ENCODE measurements at places on chromosomes 5 and 9. TPM values are rescaled to one million over a fixed set of nuclear protein-coding genes. Genes with fewer than 3 reads are reported as not detected.

The AMBP gene
- not detected for total RNA-seq

The ABHD17B gene
- total RNA-seq = 11.1 TPM

The TMEM252 gene
- not detected for total RNA-seq

The DCAF10 gene
- total RNA-seq = 10.9 TPM

The PIP5K1B gene
- total RNA-seq = 0.42 TPM

The IL33 gene
- not detected for total RNA-seq

The CAPSL gene
- 1.8 TPM for total RNA-seq

The HAPLN1 gene
- not detected for total RNA-seq

The FOXD1 gene
- total RNA-seq = 0.12 TPM

The LRRC19 gene
- not detected for total RNA-seq

The GFI1B gene
- not detected for total RNA-seq

The RNF180 gene
- total RNA-seq = not detected

The CNTNAP3 gene
- total RNA-seq = not detected

The ARHGEF39 gene
- 30.4 TPM for total RNA-seq

DNA sequence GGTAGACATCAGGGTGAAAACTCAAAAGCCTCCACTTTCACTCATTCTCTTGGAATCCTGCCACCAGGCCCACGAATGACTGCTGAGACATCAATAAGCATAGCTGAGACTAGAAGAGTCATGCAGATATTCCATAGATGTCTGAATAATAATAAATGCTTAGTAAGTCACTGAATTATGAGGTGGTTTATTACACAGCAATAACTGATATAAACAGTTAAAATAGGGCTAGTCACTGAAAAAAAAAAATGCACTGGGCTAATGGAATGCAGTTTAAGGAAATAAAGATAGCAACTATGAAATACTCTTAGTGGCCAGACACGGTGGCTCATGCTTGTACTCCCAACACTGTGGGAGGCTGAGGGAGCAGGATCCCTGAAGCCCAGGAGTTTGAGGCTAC, 262.8 kb upstream of the CDH6 start:
- DNase-seq = no peak

DNA sequence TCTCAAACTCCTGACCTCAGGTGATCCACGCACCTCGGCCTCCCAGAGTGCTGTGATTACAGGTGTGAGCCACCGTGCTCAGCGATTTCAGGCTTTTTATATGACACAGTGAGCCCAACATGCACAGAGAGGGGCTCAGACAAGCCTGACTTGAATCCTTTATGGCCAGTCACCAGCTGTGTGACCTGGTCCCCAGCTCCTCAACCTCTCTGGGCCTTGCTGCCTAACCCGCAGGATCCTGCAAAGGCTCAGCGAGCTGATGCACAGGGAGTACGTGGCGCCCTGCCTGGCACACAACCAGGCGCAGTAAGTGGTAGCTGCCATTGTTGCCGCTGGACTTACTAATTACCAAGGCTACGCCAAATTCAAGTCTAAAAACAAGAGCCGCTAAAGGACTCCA, 16.6 kb upstream of the NCS1 start:
- no peak for DNase-seq

- no peak for DNase-seq
These were observed 149.5 kb upstream of the LHFPL2 start for GRCh38 chr5:78797936-78798672.

GRCh38 chr5:160169326-160169725, 50.1 kb upstream of the PWWP2A start:
- no peak for DNase-seq

DNA sequence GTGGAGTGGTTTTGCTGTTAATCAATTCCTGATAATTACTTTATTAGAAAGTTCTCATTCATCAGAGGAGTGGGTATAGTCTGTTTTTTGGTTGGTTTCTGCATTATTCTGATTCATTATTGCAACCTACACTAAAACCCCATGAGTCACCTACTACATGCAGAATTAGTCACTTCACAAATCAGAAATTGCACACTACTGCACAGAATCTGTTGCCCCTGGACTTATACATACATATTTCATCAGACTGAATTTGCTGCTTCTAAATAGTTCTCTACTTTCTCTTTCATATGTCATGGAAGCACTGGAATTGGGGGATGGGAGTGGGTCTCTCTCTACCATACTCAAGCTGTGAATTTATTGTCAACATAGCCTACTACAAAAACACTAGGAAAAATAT, 585.1 kb downstream of the DNAH5 start:
- no peak for DNase-seq

- DNase-seq = no peak
These were observed 47.8 kb upstream of the SLC1A3 start for GRCh38 chr5:36558641-36559040.

DNA sequence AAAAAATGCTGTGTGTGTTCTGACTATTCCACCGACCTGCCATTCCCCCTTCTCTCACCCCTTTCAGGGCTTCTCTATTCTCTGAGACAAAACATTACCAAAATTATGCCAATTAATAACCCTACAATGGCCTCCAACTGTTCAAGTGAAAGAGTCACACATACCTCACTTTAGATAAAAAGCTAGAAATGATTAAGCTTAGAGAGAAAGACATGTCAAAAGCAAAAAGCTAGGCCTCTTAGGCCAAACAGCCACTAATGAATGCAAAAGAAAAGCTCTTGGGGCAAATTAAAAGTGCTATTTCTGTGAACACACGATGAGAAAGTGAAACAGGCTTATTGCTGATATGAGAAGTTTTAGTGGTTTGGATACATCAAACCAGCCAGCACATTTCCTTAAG, 279.6 kb upstream of the GRAMD2B start:
- no peak for DNase-seq

DNA sequence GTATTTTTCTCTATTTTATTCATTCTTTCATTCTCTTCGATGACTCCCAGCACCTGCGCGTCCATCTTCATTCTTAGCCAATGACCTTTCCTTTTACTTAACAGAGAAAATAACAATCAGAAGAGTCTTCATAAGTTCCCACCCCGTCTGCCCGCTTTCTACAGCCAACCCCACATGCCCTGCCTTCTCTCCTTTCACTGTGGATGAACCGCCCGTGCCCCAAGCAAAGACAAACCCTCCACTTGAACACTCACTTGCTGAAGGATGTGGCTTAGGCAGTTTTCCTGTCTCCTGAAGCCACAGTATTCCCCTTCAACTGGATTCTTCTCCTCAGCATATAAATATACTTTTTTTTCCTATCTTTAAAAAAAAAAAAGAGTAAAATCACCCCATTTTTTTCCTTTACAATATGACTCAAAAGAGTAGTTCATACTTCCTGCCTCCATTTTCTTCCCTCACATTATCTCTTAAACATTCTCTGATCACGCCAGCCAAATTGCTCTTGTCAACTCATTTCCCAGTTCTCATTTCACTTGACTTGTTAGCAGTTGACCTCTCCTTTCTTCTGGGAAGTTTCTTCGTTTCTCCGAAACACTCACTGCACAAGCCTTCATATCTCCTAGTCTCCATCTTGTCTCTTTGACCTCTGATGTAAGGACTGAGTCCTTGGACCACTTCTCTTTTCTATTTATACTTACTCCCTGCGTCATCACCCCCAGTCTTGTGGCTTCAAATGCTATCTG, 11.1 kb downstream of the NIPSNAP3B start:
- no peak for DNase-seq

- no peak for DNase-seq
These were observed 420.2 kb upstream of the IRX1 start for GRCh38 chr5:3175416-3175815.

DNA sequence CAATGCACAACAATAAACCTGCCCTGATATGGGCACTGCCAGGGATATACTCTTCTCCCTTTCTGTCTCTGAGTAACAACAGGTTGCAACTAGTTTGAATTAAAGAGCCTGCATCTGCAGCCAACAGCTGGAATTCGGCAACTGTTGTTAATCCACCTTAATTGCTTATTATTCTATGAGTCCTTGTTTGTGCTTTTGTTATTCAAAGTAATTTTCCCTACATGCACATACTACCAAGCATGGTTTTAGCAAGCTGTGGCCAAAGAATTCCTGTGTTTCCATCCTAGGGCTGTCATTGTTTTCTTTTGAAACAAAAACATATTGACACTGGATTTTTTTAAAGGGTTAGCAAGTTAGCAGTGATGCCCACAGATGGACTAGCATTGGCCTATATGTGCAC, 171.5 kb downstream of the EFNA5 start:
- no peak for DNase-seq

DNA sequence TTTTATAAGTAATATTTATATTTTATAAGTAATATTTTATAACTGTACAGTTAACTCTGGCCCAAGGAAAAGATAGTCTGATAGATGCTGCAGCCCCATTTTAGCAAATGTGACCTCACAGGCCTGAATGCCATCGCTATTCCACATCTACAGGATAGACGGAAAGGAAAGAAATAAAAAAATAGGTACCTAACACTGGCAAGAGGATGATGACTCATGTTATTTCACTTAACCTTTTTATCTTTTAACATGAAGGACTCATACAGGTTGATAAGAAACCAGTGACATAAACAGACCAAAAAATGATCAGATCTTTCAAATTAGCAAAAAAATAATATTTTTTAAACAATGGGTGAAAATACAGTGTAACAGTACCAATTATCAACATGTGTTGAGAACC, 2.7 kb downstream of the CD274 start:
- DNase-seq = no peak

DNA sequence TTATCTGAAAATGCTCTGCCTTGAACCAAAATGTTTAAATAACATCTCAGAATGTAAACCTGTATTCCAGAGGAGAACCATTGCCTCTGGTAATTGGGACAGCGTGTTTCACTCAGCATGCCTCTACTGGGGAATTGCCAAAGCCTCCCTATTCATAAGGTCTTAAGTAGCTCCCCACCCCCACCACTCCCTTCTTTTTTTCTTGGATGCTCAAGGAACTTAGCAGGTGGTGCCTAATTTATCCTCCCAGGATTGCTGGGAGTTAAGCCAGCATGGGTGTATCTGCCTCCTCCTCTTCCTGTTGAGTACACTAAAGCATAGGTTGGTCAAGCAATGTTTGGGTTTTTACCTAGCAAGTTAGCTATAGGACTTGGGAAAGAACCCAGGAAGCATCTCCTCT, 220.2 kb downstream of the DMAC1 start:
- DNase-seq = no peak

- no peak for DNase-seq
These were observed 113.4 kb downstream of the PAPPA start for GRCh38 chr9:116267021-116267420.

GRCh38 chr5:140401362-140402257, at the start of gene ANKHD1:
ANKHD1 (plus strand) TSS chr5:140401833; CDS start chr5:140401968, 135 bp downstream.
- DNase-seq = peak; percentile 99

GRCh38 chr5:57494104-57495098, 11.8 kb upstream of the ACTBL2 start:
- peak; percentile 80 for DNase-seq

DNA sequence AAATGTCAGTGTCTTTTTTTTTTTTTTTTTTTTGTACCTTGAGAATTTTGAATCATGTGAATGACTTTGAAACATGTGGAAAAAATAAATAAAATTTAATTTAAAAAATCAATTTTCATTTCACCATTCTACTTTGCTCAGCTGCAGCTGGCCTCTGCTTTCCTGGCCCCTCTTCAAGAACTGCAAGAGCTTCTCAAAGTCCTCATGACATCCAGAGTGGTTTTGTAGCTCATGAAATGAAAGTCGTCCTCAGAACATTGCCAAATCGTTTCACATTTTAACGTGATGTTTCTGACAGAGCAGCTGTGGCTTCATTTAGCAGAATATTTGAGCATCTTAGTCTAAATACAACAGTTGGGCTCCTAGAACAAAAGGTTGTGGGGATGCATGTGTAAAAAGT, 47.9 kb upstream of the TMEM215 start:
- no peak for DNase-seq

DNA sequence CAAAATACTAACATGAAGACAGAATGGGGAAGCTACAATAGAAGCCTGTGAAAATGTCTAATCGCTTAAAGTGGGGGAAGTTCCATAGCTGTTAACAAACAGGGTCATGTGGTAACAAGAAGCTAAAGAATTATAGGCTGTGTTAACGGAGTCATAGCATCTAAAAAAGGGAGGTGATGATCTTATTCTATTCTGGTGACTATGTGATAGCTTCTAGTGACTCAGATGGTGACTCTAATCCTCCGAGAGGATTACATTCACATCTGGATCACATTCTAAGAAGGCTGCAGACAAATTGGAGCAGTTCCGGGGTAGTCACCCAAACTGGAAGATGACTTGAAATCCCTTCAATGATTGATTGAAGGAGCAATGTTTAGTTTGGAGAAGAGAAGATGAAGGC, 142.1 kb downstream of the LIFR start:
- no peak for DNase-seq

DNA sequence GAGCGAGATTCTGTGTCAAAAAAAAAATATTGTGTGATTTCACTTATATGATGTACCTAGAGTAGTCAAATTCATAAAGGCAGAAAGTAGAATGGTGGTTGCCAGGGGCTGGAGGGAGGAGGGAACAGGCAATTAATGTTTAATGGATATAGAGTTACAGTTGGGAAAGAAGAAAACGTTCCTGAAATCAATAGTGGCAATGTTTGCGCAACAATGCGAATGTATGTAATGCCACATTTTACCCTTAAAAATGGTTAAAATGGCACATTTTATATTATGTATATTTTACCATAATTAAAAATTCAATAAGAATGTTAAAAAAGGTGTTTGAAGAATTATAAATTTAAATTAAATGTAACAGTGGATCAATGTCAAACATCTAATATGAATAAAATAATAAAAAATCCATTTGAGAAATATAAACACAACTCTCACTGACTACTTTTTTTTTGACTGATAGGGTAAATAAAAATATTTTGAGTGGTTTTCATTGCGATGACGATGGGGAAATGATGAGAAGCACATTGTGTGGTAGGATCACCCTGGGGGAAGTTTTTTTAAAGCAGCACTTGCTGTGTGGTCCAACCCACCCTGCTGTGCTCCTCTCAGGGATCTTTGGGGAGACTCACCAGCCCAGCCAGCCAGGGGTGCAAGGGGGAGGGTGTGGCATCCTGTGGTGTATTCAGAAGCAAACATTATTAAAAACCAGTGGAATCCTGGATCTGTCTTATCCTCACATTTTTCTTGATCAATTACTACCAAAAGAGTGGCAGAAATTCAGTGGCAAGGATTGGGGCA, 4.3 kb downstream of the FYB1 start:
- DNase-seq = peak; percentile 60

- no peak for DNase-seq
These were observed 154.3 kb upstream of the ZNF618 start for GRCh38 chr9:113721856-113722255.

DNA sequence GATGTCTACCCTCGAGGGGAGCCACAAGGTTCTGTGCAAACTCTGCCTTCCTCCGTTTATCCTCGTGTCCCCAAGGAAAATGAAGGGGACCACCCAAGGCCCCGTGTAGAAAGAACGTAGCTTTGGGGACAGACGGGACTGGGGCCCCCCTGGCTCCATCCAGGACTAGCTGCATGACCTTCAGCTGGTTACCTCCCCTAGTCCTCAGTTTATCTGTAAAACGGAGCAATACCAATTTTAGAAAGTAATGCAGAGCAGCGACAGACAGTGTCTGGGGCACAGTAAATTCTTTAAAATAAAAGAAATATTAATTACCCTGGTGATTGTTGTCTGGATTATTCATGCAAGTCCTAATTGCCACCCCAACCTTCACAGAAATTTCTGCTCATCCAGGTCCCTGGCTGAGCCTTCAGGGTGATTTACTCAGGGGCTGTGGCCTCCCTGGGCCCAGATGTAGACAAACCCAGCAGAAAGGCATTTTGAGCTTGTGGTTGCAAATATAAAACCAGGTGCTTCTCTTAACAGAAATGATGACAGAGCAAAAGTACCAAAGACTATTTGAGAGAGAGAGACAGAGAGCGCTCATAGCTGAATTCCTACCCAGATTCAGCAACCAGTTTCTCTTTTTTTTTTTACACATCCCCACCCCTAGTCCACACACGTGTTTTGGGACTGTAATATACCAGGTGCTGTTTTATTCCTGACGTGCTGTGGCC, 155.1 kb upstream of the SMIM23 start:
- no peak for DNase-seq

GRCh38 chr9:71602652-71603051, 165.7 kb downstream of the CEMIP2 start:
- no peak for DNase-seq

All from activated naive CD4-positive, alpha-beta T cell treated with anti-CD3 and anti-CD28 coated beads for 36 hours (primary cell).